NCI-H2171 treated with DMSO at 0.1 percent for 48 hours (cell line): ENCODE measurements at places on chromosomes 5 and 9.
A peak's percentile ranks its signal among the peaks of the same experiment; 100 is the strongest.

GRCh38 chr9:94868464-94868863, 142.0 kb downstream of the AOPEP start:
- DNase-seq, result no peak

- DNase-seq, result no peak
Measured at GRCh38 chr5:87948486-87948885, 320.2 kb downstream of the TMEM161B start.

GRCh38 chr5:89337-90286, 2.4 kb upstream of the PLEKHG4B start:
- no peak for DNase-seq

DNA sequence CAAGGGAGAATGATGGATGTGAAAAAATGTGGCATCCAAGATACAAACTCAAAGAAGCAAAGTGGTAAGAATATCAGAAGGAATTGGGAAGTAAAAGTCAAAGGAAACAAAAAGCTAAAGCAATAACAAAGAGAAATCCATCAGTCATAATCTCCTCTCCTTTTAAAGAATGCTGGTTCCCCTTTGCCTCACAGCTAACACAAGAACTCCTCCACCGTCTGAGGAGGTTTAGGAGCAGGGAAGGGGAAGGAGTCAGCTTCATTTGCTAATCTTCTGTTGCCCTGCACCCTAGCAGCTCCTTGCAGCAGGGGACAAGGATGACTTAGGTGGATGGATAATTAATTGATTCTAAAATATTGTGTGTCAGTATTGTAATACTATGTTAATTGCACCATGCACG, 16.4 kb downstream of the CD274 start:
- no peak for DNase-seq

DNA sequence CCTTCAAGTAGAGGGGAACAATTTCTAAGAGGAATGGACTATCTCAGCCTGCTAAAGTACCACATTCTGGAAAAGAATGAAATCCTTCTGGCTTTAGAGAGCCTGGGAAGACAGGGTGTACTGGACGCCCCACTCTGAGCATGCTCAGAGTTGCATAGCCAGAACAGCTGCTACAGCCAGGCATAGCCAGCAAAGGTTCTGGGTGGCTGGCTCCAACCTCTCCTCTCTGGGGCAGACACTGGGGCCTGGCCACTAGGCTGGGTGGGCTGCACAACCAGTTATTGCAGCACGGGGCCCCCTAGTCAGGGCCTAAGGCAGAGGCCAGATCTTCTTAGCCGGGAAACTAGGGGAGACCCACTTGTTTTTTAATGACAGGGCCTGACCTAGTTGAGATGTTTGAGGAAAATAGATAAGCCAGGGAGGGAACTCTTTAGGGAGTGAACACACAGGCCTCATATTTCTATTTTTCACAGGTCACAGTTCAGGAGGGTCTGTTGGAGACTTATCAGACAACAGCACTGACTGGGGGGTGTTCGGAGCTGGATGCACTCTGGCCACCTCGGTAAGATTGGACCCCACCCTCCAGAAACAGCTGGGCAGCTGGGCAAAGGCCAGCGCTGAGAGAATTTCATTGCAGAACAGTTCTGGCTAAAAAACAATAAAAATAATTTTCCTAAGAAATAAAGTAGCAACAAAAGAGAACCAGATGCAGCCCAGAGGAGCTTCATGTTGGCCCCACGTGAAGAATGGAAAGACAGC, 142.9 kb downstream of the LPAR1 start:
- no peak for DNase-seq

DNA sequence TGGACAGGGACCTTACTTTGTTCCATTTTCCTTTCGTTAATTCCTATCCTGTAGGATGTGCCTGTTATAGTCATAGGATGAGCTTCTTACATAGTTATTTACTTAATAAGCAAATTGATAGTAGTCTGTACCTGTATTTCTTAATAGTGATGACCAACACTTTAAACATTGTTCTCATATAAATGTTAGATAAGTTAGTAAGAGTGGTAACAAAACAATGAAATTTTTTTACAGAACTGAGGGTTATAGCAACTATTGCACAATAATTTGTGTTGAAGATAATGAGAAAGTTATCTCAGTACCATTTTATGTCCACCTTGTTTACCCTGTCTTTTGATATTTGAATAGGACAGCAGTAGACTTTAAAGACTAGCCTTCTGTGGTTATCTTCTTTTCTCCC, 162.9 kb upstream of the ELL2 start:
- DNase-seq, result no peak

DNA sequence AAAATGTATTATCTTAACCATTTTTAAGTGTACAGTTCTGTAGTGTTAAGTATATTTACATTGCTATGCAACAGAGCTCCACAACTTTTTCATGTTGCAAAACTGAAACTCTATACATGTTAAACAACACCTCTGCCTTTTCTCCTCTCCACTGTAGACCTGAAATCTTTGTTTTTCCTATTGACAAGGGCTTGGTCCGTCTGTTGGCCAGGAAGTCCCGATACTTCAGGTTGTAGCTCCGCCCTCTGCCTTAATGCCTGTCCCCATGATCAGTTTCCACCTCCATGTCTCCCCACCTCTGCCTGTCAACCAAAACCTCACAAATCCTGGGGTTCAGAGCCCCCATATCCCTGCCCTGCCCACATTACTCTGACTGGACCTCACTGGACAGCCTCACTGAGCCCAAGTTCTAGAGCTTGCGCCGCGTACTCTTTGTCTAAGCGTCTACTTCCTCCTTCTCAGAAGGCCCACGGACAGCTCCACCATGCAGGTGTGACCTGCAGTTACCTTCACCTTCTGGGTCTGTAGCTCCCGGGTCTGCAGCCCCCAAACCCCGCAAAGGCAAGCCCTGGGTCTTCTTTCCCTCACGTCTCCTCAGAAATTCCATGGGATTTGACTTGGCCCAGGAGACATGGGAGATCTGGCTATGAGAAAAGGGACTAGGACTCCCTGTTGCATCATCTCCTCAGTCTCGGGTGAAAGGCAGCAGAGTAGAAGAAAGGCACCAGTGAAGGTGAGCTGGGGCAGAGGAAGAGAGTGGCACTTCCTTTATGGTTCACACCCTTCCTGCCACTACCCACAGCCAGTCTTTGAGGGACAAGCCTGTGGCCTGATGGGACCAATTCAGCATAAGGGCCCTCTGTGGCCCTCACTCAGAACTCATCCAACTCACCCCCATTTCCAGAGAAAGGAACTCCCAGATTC, 8.0 kb downstream of the GLIPR2 start:
- no peak for DNase-seq

GRCh38 chr5:158069838-158070237, 210.9 kb upstream of the CLINT1 start:
- DNase-seq, result no peak

- peak; percentile 99 for DNase-seq
Measured at GRCh38 chr9:83304686-83305085, 233.5 kb downstream of the FRMD3 start.

GRCh38 chr5:22651355-22651754, 201.8 kb downstream of the CDH12 start:
- peak; percentile 95 for DNase-seq

DNA sequence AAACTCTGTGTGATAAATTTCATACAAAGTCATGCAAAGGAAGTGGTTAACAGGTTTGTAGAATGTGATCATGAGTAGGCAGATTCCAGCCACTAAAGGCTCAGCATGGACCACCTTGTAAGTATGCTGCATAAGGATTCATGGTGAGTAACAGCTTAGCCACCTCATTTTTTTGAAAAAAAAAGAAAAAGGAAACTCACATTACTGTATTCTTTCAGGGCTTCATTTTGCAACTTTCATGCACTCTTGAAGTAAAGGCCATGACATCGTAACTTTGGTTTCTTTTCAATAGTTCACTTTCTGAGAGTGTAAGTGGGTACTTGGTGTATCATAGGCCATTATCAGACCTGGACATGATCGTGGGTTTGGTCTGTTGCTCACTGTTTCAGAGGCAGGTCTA, 175.1 kb downstream of the PCSK1 start:
- DNase-seq, result no peak

DNA sequence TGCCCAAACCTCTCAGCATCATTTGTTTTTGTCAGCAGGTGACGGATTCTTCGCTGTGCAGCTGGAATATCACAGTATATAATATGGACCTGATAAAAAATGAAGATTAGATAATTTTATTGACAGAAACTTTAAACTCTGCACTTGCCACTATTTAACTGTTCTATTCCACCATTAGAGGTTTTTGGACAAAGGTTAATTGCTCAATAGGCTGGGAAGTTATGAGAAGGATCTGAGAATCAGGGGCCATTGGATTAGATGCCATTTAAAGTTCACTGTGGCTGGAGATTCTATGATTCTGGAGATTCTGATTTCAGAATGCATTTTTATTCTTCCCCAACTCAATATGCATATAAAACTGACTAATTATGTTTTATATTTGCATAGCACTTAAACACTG, 59.8 kb upstream of the ANXA1 start:
- no peak for DNase-seq

DNA sequence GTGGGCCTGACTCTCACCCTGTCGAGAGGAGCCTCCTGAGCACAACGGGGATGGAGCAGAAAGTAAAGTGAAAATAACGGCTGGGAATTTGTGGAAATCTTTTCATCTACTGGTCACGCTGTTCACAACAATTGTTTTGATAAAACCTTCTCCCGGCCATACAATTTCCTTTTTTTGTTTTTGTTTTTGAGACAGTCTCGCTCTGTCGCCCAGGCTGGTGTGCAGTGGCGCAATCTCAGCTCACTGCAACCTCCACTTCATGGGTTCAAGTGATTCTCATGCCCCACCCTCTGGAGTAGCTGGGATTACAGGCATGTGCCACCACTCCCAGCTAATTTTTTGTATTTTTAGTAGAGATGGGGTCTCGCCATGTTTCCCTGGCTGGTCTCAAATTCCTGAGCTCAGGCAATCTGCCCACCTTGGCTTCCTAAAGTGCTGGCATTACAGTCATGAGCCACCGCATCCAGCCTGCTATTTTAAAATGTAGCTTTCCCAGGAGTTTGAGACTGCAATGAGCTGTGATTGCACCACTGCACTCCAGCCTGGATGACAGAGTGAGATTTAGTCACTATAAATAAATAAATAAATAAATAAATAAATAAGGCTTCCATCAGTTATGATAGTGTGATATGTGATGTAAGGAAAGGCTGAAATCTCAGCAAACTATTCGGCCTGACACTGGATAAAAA, 73.5 kb upstream of the PTGER4 start:
- DNase-seq, result no peak

GRCh38 chr5:107830750-107831149, 160.0 kb upstream of the EFNA5 start:
- DNase-seq, result no peak

DNA sequence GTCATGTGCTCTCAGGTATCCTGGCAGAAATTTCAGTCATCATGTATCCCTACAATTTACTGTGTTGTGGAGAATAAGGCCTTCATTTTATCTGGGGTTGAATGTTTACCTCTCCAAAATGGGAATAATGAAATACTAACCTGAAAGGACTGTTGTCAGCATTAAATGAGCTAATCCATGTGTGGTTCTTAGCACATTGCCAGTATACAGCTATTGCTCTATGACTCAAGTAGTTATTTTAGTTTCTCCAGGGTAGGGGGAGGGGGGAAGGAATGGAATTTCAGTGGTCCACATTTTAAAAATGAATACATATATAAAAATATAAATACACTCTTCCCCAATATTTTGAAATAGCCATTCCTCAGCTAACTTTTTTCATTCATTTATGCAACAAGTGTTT, 3.5 kb downstream of the PAM start:
- no peak for DNase-seq

DNA sequence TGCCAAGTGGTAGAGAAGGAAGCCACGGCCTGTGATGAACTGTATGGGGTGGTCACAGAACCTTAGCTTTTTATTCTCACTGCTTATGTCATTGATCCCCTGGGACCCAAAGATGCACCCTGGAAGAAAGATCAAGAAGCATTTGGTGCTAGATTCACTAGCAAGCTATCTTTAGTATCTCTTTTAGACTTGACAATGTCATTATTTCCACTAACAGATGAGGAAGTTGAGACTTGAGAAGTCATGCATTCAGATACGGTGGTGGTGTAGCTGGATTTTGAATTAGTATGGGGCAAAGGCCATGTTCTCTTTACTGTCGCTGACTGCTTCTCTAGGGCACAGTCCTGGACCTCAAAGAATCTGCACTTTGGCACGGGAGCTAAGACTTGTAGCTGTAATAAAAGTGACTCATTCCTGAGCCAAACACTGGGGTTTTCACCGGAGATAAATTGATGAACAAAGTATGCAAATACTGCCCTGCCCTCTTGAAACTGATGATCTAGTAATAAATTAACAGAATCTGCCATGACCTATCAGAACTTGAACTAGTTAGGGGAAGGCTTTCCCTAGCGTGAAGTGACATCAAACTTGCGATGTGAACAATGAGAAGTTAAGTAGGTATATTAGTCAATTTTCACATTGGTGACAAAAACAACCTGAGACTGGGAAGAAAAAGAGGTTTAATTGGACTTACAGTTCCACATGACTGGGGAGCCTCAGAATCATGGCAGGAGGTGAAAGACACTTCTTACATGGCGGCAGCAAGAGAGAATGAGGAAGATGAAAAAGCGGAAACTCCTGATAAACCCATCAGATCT, 5.4 kb downstream of the GDA start:
- DNase-seq, result no peak

DNA sequence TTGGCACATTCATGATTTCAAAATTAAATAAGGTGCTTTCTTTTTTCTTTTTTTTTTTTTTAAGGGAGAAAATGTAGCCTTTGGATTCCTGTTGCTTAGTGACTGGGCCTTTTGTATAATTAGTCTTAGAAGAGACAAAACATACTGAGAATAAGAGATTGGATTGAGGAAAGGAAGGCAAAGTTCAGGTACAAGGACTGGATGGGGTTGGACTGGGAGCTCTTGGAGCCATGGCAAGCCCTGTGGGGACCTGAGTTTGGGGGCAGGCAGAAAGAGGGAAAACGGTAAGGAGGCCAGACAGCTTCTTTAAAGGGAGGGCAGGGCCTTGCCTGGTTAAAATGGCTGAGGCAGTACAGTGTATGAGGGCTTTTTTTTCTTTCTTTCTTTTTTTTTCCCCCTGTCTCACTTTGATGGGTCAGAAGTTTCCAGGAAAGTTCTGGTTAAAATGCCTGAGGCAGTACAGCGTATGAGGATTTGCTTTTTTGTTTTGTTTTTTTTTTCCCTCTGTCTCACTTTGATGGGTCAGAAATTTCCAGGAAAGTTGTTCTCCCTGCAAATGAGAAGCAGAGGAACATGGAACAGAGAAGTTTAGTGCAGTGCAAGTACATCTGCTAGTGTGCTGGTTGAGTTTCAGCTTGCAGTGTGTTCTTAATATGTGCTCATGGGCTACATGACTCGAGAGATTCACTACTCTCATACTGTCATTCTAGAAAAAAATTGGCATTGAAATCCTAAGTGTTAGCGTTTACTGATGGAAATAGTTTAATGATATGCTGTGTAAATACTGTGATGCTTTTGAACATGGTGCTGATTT, 16.8 kb downstream of the SNX18 start:
- no peak for DNase-seq

DNA sequence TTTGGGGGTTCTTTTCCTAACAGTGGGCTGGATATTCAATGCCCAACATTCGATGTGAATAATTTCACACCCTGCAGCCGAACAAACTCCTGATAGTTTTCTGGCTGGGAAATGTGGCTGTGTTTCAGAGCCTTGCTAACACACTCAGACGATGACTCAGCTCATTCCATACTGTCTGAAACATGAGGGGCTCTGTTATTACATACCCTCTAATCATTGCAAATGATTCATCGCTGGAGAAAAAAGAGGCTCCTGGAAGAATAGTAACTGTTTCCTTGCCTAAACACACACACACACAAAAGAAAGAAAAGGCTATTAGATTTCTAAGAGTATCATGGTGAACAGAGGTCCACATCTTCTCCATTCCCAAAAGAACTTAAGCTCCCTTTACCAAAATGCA, 75.8 kb downstream of the OXCT1 start:
- no peak for DNase-seq
